ENCODE measurements at places on chromosomes 5 and 9.

DNA sequence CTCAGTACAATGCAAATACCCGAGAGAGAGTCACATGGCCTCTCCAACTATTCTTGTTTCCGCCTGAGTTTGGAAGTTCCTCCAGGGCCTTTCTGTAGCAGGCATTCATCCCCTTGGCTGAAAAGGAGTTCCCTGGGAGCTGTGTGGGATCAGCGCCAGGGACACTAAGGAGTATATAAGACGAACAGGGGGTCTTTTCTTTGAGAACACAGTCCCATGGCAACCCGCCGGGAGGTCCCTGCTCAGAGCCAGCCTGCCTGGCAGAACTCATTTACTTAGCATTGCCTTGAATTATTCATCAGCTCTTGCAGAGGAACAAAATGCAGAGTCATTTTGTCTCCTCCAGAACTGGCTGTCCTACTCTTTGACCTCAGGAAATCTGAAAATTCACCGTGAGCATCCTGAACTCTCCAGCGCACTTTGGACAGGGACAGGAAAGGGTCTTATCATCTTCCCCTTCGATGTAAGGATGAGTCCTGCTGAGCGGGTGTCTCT lies 120.4 kb upstream of the OSMR start:
- no peak for DNase-seq

- DNase-seq, result no peak
These were observed 8.3 kb downstream of the C1QTNF3 start for GRCh38 chr5:34034534-34035327.

GRCh38 chr5:17888155-17888554 lies 253.9 kb downstream of the TAF11L14 start:
- no peak for DNase-seq

GRCh38 chr5:168186289-168187074 lies 105.0 kb upstream of the WWC1 start:
- no peak for DNase-seq

DNA sequence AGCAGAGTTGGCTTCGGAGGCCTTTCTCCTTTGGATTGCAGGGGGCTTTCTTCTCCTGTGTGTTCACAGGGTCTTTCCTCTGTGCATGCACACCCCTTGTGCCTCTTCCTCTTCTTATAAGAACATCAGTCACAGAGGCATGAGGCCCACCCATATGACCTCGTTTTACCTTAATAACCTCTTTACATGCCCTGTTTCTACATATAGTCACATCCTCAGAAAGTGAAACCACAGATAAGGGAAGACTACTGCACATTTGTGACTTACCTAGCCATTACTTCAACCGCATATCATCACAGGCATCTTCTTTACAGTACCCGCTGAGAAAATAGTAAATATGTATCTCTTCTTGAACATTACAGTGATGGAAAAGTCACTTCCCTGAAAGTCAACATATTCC lies 204.9 kb upstream of the TARS1 start:
- DNase-seq, result no peak

DNA sequence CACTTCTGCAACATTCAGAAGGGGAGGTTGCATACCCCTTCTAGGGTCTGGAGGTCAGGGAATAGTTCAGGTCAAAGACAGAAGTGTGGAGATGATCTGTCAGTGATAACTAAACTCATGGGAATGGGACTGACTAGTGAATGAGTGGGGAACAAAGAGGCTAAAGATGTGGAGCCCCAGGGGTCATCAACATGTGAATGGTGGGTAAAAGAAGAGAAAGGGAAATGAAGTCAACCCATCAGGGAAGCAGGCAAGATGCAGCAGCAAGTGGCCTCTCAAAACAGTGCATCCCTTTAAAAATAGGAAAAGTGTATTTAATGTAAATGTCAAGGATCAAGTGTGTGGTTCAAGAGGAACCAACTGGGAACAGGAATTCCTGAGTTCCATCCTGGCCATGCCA lies 69.9 kb downstream of the PLPPR1 start:
- no peak for DNase-seq

- DNase-seq, result no peak
These were observed 596 bp downstream of the SLC28A3 start for GRCh38 chr9:84339962-84340361.

- DNase-seq, result peak; percentile 67
These were observed 3.0 kb downstream of the GDNF start for GRCh38 chr5:37836592-37837413.

DNA sequence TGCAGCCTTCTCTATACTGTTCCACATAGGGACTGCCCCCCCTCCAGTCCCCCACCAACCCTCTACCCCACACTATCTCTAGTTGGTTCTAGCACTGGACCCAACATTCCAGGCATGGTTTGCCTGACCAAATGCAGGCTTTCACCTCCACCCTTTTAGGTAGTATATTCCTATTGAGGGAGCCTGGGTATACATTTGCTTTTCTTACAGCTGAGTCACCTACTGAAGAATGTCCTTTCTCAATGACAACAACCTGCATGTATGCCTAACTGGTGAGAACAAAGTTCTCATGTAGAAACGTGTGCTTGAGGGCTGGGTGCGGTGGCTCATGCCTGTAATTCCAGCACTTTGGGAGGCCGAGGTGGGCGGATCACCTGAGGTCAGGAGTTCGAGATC lies 8.2 kb downstream of the TNIP1 start:
- peak; percentile 79 for DNase-seq

DNA sequence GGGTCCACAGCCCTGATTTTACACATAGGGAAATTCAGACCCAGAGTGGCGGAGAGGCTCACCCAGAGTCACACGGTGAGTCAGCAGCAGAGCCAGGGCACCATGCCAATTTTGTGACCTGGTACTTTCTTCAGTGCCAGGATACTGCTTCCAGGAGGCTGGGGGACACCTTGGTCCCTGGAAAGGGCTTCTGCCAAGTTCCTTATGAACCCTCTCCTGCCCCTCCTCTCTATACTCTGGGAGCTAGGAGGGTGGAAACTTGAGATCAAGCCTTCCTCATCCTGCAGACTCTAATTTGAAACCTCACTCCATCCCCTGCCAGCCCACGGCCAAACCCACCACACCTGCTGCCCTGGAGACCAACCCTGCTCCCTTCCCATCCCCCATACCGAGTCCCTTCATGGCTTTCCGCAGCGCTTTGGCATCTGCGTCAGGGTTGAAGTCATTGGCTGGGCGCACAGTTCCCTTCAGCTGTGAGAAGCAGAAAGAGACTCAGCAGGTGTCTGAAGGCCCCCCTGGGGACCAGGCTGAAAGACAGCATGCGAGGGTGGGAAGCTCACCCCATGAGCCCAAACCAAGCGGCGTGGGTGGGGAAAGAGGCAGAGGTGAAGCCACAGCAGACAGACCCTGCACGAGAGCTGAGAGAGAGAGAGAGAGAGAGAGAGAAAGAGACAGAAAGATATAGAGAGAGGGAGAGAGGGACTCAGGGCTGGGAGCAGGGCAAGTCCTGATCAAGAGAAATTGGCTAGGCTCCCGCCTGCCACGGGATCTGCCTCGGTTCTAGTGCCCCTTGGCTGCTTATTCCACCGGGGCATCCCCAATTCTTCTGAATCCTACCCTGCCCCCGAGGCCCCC lies 33.5 kb downstream of the ANXA6 start:
- peak; percentile 17 for DNase-seq

- DNase-seq, result peak; percentile 44
These were observed 6.1 kb upstream of the CRB2 start for GRCh38 chr9:123349691-123350480.
